GM23338 (cell line): ENCODE measurements at places on chromosomes 3 and 15. TPM values are rescaled to one million over a fixed set of nuclear protein-coding genes. Genes with fewer than 3 reads are reported as not detected.

FAM81A gene
- total RNA-seq: 1.7 and 4.1 TPM in 2 replicates

GPR171 gene
- total RNA-seq: not detected in 2 replicates

DNA sequence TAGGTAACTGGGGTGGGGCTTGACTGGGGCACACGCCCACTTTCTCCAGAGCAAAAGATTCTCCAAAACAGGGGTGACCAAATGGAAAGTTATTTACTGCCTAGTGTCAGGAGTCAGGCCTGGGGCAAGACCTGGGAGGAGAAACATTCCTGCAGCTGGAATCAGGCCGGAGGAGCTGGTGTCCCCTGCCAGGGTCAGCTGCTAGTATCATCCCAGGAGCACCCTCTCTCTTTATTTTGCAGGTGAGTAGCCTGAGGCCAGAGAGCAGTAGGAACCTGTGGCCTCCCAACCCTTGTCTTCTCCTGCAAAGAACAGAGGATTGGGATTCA, 32.9 kb downstream of the DNAJB8 start:
- H3K27me3 ChIP-seq: peaks cover 49% of the 10 kb centered on the region
- peak; percentile 63 for DNase-seq
- H3K36me3 ChIP-seq: no peaks in the 10 kb centered on the region
- H3K4me3 ChIP-seq: no peak overlapping the region
- no peak overlapping the region for H3K27ac ChIP-seq
- peaks cover 31% of the 10 kb centered on the region for H3K4me1 ChIP-seq

NCKIPSD gene
- total RNA-seq: 43.1 and 45.1 TPM in 2 replicates

GRCh38 chr3:36244728-36245127, 135.6 kb upstream of the STAC start:
- H3K4me3 ChIP-seq: no peak overlapping the region
- no peaks in the 10 kb centered on the region for H3K27me3 ChIP-seq
- DNase-seq: no peak

CYP1A2 gene
- not detected in 2 replicates for total RNA-seq

DNA sequence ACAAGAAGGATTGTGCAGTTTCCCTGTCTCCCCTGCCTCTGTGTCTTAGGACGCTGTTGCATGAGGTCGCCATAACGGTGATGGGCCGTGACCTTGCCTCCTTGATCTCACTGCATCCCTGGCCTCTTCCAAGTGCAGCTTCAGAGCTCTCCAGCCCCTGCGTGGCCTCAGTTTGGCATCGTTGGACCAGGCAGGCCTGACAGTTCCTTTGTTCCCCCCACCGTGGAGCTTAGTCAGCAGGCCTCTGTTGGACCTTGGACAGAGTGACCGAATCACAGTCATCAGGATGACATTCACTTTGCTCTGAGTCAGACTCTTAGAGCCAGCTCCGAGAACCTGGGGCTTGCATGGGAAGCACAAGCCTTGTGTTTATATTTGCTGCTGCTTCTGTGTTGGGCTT, 139.4 kb downstream of the OPA1 start:
- no peaks in the 10 kb centered on the region for H3K27me3 ChIP-seq
- H3K27ac ChIP-seq: no peak overlapping the region

DNA sequence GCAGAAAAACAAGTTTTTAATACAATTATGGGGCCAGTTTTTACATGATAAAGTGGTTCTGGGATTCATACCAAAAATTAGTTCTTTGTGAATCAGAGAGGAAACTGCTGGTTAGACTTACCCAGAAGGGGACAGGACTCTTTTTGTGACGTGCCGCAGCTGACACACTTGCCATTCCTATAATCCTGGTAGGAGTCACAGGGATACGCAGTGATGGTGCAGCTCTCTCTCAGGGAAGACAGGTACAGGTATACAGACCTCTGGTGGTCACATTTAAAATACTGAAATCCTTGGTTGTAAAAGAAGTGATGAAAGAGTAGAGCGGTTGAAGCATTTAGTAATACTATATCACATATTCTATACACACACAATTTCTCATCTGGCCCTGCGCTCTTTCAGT, 20.2 kb upstream of the TMEM41A start:
- H3K36me3 ChIP-seq: no peaks in the 10 kb centered on the region
- H3K4me1 ChIP-seq: no peaks in the 10 kb centered on the region
- no peak overlapping the region for H3K27ac ChIP-seq
- no peaks in the 10 kb centered on the region for H3K27me3 ChIP-seq

GRCh38 chr15:52559022-52559421, 9.8 kb downstream of the ARPP19 start:
- no peak for DNase-seq
- peaks cover 11% of the 10 kb centered on the region; the same call in 1 of the 2 replicates for H3K4me1 ChIP-seq
- H3K36me3 ChIP-seq: peaks cover 19% of the 10 kb centered on the region; the same call in 1 of the 2 replicates
- H3K27me3 ChIP-seq: no peaks in the 10 kb centered on the region
- H3K4me3 ChIP-seq: no peak overlapping the region
- no peak overlapping the region for H3K27ac ChIP-seq

DNA sequence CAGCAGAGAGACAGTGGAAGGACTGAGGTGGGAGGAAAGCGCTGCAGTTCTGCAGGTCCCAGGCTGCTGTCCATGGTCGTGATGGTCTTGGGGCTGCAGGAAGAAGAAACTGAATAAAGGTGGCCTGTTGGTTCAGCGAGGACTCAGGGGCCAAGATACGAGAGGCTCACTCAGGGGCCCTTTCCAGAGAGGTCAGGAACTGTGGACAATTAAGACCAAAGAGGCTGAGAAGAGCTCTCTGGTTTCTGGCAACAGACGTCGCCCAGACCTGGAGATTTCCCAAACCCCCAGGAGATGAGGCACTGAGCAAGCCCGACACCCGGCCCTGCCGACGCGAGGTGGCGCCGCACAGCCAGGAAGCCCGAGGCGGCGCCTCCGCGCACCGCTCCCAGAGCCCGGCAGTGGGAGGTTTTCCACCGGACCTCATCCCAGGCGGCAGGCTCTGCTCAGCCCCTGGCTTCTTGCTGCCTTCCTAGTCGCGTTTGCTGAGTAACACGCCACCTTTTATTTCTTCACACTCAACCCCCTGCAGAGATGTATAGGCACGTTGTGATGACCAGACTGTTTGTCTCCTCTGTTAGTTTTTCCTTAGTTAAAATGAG, 56.4 kb upstream of the ARRDC4 start:
- H3K36me3 ChIP-seq: no peaks in the 10 kb centered on the region
- no peak overlapping the region for H3K4me3 ChIP-seq
- no peak overlapping the region for H3K27ac ChIP-seq

TIMP4 gene
- 11.1 and 16.1 TPM in 2 replicates for total RNA-seq

DCLK3 gene
- 0.62 and 0.66 TPM in 2 replicates for total RNA-seq

GRCh38 chr3:42492508-42493080, 9.8 kb upstream of the VIPR1 start:
- 0 out of 2 replicates have a peak, but pooled peaks cover 2% of the 10 kb centered on the region for H3K4me1 ChIP-seq
- H3K27me3 ChIP-seq: no peaks in the 10 kb centered on the region
- no peaks in the 10 kb centered on the region for H3K36me3 ChIP-seq
- no peak for DNase-seq

DNA sequence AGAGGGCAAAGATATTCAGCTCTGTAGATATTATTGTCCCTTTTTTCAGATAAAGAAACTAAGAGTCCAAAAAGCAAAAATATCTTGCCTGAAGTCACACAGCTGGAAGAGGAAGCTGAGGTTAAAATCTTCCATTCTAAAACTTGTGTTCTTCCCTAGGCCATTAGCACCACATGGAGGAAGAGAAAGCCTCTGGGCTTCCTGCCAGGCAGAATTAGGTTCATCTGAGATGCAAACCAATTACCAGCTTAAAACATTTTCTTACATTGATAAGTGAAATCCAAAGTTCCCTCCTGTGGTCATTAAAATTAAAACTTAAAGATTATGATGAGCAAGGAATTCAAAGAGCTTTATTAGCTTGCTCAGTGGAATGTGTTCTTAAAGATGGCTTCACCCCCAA, 235.3 kb upstream of the SETMAR start:
- no peak overlapping the region for H3K27ac ChIP-seq
- no peak for DNase-seq
- no peak overlapping the region for H3K4me3 ChIP-seq
- no peaks in the 10 kb centered on the region for H3K36me3 ChIP-seq
- H3K27me3 ChIP-seq: no peaks in the 10 kb centered on the region

DNA sequence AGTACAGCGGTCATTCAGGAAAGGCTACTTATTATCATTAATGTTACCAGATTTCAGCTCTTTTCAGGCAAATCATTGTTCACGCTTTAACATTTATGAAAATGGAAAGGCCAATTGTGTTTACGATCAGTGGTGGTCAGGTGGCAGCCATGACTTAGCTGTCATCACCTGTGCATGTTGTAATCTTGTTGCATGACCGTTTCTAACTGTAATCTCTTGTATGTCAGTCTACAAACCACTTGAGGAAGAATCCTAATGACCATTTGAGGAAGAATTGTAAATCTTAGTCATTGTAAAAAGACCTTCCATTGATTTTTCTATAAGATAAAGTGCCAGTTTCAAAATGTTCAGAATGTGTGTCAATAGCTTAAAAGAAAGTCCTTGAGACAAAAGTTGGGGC, 100.4 kb downstream of the SERPINI1 start:
- DNase-seq: no peak
- no peak overlapping the region for H3K27ac ChIP-seq
- no peaks in the 10 kb centered on the region for H3K4me1 ChIP-seq

DNA sequence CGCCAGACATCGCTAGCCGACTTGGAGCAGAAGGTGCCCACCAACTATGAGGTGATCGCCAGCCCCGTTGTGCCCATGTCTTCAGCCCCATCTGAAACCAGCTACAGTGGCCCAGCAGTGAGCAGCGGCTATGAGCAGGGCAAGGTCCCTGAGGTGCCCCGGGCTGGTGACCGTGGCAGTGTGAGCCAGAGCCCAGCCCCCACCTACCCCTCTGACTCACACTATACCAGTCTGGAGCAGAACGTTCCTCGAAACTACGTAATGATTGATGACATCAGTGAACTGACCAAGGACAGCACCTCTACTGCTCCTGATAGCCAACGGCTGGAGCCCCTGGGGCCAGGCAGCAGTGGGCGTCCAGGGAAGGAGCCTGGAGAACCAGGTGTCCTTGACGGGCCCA, 12.9 kb upstream of the APEH start:
- no peaks in the 10 kb centered on the region for H3K27me3 ChIP-seq
- no peak overlapping the region for H3K27ac ChIP-seq
- DNase-seq: no peak
- H3K4me1 ChIP-seq: no peaks in the 10 kb centered on the region
- H3K4me3 ChIP-seq: no peak overlapping the region
- no peaks in the 10 kb centered on the region for H3K36me3 ChIP-seq

- no peaks in the 10 kb centered on the region for H3K36me3 ChIP-seq
- DNase-seq: no peak
- no peak overlapping the region for H3K4me3 ChIP-seq
- peaks cover 26% of the 10 kb centered on the region for H3K27me3 ChIP-seq
- H3K27ac ChIP-seq: no peak overlapping the region
These were observed 72.8 kb downstream of the KLF15 start for GRCh38 chr3:126284258-126284904.

- H3K27me3 ChIP-seq: no peaks in the 10 kb centered on the region
- no peak overlapping the region for H3K27ac ChIP-seq
- no peak overlapping the region for H3K4me3 ChIP-seq
- H3K4me1 ChIP-seq: no peaks in the 10 kb centered on the region
- DNase-seq: no peak
These were observed 273.5 kb upstream of the ADAMTS9 start for GRCh38 chr3:64961301-64961700.

RTP4 gene
- total RNA-seq: not detected in 2 replicates

SETMAR gene
- total RNA-seq: 14.6 and 19.8 TPM in 2 replicates

CCR1 gene
- not detected in 2 replicates for total RNA-seq
